Omental fat pad (tissue), 4 donors: ENCODE measurements at places on chromosomes 4 and X.

GRCh38 chr4:170037481-170037880, 11.3 kb upstream of the MFAP3L start:
- DNase-seq: no peak

DNA sequence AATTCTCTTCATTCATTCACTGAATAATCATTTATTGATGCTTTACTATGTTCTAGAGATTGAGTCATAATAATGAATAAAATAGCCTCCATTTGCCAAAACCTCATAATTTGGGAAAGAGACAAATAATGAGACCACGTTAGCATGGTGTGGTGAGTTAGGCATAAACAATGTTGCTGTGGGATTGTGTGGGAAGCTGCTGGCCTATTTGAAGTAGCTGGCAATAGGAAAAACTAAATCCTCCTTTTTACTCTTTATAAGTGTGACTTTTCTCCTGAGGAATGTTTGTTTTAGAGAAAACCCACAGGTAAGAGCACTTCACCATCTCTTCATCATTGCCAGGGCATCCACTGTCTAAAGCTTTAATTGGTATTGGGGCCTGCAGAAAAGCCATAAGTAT, 95.3 kb downstream of the AREG start:
- DNase-seq: no peak

DNA sequence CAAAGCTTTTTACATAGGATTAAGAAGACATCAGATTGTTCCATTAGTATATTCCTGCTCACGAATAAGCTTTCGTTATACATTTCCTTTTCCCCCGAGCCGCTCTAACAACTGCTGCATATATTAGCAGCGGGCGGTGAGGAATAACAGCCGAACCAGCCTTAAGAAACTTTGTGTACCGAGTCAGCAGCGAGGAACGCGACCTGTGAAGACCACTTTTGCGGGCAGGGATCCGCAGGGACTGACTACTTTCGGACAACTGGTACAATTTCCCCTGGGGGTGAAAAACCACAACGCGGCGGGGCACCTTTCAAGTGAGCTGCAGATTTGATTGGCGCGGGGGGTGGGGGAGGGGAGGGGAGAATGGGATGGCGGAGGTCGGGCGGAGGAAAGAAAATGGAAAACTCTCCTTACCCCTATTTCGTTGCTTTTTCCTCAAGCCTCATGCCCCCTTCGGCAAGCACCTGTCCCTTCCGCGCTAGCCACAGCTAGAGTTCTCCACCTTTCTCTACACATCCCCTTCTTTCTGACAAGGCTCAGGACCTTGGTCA, 5.9 kb upstream of the PITX2 start:
- no peak for DNase-seq

DNA sequence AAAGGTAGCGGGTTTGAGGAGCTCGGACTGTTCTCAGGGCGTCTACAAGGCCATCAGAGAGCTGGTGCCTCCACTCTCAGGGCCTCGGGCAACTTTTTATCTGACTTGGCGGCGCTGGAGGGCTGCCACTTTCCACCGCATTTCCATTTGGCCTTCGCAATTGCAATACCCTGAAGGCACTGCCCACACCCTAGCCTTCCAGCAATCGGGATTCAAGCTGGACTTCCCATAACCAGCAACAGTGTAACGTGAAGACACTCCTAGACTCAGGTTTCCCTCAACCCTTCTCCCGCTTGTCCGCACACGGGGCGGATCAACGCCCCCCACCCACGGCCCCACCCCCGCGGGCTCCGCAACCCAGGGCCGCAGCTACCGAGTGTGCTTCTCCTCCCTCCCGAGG, 50.2 kb upstream of the BCOR start:
- no peak for DNase-seq

DNA sequence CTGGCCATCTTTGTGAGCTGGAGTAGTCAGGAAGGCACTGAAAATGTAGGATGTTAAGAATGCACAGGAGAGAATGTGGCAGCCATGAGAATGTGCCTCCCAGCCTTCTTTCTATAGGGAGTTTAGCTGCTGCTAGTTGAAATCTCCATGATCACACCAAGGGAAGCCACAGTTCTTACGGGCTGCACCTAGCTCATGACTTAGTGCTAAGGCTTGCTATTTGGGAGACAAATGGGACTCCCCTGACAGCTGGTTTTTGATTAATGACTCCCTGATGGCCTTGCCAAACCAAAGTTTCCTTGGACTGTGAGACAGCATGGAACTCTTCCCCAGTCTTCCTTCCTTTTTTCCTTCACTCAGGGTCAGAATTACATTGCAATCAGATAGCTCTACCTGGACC, 9.2 kb downstream of the CTSO start:
- no peak for DNase-seq

GRCh38 chrX:153319295-153320046, 2.1 kb downstream of the PNMA6F start:
- no peak for DNase-seq

- DNase-seq: no peak
Observed at GRCh38 chrX:111129921-111130320, 33.9 kb downstream of the PAK3 start.

GRCh38 chrX:103446665-103447302, 70.4 kb downstream of the BEX3 start:
- DNase-seq: no peak

- DNase-seq: no peak
Observed at GRCh38 chr4:187017147-187017546, 293.5 kb upstream of the FAT1 start.

DNA sequence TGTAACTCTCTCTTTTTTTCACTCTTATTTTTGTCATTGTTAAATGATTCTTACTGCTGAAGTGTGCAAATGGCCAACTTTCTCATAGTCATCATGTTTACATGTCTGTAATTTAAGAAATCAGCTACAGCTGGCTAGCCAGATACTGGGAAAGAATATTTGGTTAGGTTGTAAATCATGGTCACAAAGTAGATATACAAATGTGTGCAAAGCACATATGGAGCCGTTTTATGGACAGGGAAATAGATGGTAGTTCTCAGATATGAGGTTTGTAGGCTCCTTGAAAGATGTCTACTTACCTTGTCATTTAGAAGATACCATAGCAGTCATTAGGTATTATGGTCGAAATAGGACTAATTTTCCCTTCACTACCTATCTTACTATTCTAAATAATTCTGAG, 430.4 kb downstream of the ADGRL3 start:
- no peak for DNase-seq

GRCh38 chrX:134891652-134892051, 99.1 kb upstream of the SMIM10 start:
- no peak for DNase-seq

GRCh38 chrX:54786967-54787366, 11.1 kb downstream of the ITIH6 start:
- no peak for DNase-seq

- DNase-seq: peak; percentile 33
Observed at GRCh38 chr4:98658287-98659105, at the start of gene TSPAN5. Gene TSPAN5, minus strand, starts transcription at chr4:98658611.

DNA sequence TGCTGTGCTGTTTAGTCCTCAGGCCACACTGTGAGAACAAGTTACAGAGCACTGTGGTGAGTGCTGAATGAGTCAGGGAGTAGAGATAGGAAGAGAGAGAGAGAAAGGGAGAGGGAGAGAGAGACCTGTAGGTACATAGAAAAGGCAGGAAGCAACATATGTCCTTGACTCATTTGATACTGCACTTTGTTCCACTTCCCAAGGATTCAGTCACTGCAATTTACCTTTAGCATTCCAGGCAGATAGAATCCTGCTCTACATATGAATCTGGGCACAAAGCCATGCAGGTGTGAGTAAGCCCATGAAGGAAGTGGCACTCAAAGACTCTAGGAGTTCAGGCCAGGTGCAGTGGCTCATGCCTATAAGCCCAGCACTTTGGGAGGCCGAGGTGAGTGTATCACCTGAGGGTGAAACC, 1.0 kb upstream of the DAPP1 start:
- DNase-seq: no peak
